ENCODE measurements at places on chromosomes 13 and 19. TPM values are rescaled to one million over a fixed set of nuclear protein-coding genes. Genes with fewer than 3 reads are reported as not detected.

Gene LRRC63
- total RNA-seq = not detected

Gene LGALS14
- total RNA-seq = not detected

GRCh38 chr13:90592943-90593342 lies 754.5 kb upstream of the MIR17HG start:
- no peak for DNase-seq

Gene SLC15A1
- 1.2 TPM for total RNA-seq

DNA sequence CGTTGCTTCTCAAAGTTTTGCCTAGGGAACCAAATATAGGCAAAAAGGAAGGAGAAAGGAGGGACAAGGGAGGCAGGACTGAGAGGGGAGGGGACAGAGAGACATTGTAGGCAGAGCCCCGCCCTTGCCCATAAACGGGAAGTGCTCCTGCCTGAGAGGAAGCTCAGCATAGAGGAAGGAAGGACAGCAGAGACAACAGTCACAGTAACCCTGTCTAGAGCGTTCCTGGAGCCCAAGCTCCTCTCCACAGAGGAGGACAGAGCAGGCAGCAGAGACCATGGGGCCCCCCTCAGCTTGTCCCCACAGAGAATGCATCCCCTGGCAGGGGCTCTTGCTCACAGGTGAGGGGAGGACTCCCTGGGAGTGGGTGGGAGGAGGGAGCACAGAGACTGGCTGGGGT lies at the start of gene CEACAM21:
Gene CEACAM21 (plus strand): TSS at position 169 of the 400 bp plus-strand sequence. CDS start 109 bp downstream, at position 278.
- DNase-seq = no peak

Gene RFPL4AL1
- not detected for total RNA-seq

GRCh38 chr13:29993716-29994488 lies 143.5 kb upstream of the UBL3 start:
- no peak for DNase-seq

DNA sequence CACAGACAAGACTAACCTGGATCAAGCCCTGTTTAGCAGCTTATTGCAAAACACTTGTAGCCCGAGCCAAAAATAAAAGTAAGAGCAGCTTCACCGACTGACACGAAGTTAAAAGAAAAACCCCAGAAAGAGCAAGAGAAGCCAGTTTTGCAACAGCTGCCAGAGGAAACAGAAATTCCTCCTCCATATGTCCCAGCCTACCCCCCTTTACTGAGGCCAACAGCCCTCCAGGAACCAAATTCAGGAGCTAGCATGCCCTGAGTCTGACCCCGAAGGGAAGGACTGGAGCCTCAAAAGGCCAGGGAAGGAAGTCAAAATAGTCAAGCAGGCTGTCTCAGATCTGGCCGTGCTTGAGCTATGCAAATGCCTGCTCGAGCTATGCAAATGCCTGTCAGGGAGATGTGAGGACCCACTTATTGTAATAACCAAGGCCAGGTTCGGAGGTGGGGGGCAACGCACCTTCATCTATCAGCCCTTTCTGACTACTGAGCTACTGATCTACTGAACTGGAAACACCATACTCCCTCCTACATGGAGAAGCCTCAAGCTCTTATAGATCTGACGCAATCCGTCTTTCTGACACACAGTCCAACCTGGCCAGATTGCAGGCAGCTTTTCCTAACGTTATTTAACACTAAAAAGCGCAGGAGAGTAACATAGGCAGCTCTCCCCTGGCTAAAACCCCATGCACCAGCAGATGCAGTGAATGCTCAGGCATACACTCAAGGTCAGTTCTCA lies 6.7 kb downstream of the SIGLEC11 start:
- DNase-seq = no peak

GRCh38 chr19:5154129-5154798 lies 185.4 kb downstream of the KDM4B start:
- DNase-seq = no peak

DNA sequence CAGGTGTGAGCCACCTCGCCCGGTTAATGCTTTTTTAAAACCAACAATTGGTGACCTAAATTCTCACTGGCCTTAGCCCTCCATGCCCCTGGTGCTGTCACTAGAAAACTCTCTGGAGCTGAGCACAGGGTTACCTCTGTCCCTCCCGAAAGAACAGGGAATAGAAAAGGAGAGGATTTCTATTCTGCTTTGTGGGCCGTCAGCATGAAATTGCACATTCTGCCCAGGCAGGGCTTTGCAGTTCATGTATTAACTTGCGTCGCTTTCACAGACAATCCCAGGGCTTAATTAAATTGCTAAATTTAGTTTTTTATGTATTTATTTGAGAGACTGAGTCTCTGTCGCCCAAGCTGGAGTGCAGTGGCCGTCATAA lies 583 bp upstream of the ZNF480 start:
- DNase-seq = no peak

DNA sequence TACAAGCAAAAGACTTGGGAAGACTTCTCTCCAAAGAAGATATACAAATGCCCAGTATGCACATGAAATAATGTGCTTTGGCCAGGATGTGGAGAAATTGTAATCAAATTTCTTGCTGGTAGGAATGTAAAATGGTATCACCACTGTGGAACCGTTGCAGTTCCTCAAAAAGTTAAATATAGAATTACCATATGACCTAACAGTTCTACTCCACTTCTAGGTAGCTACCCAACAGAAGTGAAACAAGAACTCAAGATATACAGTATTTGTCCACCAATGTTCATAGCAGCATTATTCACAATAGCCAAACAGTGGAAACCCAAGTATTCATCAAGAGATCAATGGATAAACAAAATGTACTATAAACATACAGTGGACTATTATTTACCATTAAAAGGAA lies 95.0 kb upstream of the KLF5 start:
- no peak for DNase-seq

Gene CYP2A7
- not detected for total RNA-seq

Gene B3GNT3
- total RNA-seq = 17.3 TPM

Gene CEACAM6
- total RNA-seq = under 0.01 TPM

Gene C19orf44
- 4.6 TPM for total RNA-seq

Gene TBXA2R
- total RNA-seq = 0.17 TPM

Gene KISS1R
- total RNA-seq = 0.92 TPM

GRCh38 chr13:35706721-35707120 lies 230.2 kb upstream of the MAB21L1 start:
- DNase-seq = no peak

- no peak for DNase-seq
Observed at GRCh38 chr19:48543121-48543710, 8.8 kb upstream of the SULT2B1 start.

DNA sequence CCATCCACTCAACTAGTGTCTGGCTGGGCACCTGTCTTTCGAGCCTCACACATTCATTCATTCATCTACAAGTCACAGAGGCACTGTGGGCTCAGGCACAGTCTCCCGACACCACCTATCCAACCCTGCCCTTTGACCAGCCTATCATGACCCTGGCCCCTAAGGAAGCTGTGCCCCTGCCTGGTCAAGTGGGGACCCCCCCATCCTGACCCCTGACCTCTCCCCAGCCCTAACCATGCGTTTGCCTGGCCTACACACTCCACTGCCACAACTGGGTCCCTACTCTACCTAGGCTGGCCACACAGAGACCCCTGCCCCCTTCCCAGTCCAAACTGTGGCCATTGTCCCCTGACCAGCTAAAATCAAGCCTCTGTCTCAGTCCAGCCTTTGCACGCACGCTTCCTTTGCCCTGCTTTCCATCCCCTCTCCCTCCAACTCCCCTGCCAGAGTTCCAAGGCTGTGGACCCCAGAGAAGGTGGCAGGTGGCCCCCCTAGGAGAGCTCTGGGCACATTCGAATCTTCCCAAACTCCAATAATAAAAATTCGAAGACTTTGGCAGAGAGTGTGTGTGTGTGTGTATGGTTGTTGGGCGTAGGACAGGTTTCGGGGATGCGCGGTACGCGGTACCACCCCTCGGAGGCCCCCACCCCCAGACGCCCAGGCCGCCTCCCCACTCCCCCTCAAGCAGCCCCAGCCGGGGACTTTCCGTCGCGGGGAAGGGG lies 404 bp upstream of the IL27RA start:
- no peak for DNase-seq

Gene LILRB5
- not detected for total RNA-seq

DNA sequence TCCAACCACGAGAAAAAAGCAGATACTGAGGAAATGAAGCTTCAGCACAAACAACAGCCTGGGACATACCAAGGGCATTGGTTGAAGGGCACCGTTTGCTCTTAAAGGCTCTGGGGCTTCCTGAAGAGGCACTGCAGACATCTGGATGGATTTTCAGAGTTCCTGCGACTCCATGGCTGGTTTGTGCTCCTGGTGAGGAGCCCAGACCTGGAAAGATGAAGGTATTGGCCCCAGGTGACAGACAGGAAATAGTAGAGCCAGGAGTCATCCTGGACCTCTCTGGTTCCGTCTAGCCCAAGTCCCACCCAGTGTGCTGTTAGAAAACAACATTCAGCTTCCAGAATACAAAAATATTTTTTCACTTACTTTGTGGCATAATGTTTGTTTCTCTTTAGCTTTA lies 6.3 kb downstream of the IL17D start:
- DNase-seq = no peak

GRCh38 chr13:51727634-51728274 lies 76.2 kb downstream of the DHRS12 start:
- no peak for DNase-seq

GRCh38 chr19:19562665-19563347 lies 24.7 kb downstream of the CILP2 start:
- DNase-seq = no peak

GRCh38 chr19:15825753-15826152 lies 10.3 kb upstream of the OR10H1 start:
- DNase-seq = no peak

Gene CEACAM16
- total RNA-seq = not detected

Gene VSTM2B
- not detected for total RNA-seq

Gene MYH14
- 19.2 TPM for total RNA-seq

DNA sequence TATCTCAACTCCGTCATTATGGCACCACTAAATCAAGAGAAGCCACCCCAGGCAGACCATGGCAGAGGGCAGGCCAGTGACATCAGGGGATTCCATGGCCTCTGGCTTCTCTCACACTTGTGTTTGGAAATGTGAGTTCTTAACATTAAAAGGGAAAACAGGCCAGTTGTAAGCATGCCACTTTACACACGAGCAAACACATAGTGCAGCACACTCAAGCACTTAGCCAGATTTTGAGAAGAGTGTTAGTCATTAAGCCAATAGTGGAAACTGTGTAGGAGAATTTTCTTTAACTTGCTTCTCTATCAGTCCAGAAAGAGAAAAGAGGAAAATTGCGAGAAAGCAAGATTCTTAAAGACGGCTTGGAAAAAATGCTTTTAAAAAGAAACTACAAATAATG lies 401.5 kb downstream of the TDRD3 start:
- no peak for DNase-seq

Gene CALM3
- 181 TPM for total RNA-seq

Gene ZNF229
- 3.1 TPM for total RNA-seq

DNA sequence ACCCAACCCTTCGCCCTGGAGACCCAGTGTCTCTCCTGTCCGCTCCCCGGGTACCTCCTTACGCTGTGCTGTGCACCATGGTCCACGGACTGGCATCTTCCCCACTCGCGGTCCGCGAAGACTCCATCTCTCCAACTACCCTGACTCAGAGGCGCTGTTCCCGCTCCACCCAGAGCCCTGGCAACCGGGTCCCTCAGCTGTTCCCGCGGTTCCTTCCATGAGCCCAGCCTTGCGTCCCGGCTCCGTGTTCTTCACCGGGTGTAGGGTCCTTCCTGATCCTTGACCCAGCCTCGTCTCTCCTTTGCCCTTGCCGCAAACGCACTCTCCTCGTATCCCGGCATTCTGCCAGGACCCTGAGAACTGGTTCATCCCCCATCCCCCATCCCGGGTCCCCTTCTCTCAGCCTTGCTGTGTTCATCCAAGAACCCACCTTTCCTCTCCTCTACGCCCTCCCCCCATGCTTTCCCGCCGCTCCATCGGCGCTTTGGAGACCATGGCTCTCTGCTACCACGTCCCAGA lies 664 bp downstream of the ICAM5 start:
- no peak for DNase-seq

GRCh38 chr19:19223636-19224035 lies 11.9 kb downstream of the NCAN start:
- DNase-seq = no peak

DNA sequence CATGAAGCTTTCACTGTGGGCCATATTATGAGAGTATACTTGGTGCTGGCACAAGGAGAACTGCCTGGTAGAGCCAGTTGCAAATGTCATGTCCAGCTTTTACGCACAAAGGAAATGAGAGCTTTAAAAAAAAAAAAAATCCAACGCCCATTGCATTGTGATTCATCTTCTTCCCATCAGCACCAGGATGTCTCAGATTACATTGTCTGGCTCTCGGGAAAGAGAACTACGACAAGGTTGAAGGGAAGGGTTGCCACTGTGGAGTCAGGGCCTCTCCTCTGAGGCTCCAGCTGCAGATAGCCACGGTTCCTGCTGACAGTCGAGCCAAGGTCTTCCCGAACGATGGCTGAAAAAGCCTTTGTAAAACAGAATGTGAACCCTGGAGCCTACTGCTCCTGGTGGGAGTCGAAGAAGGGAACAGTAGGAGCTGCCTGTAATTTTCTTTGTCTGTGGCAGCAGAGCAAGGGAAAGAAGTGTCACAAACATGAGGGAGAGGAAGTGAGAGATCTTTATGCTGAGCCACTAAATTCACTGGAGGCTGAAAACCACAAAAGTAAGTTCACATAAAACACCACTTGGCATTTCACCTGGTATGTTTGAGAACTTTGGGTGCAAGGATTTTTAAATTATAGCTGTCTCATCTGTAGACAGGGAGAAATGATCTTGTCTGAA lies 704.7 kb downstream of the DIAPH3 start:
- DNase-seq = no peak

Gene ZNF681
- 3.5 TPM for total RNA-seq

DNA sequence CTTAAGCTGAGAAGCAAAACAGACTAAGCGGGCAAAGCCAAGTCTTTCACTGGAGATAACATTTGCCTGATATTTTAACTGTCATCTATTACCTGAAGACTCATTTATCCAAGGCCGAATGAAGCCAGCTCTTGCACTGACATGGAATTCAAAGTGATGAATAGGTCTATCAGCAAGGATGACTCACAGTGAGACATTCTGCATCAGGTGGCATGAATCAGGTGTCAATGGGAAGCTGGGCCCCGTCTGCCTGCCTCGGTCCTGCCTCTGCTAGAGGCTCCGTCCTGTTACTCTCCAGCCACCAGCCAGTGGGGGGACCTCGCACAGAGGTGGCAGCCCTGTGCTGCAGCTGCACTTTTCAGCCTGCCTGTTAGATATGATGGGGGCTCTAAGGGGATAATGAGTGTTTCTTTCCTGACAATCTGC lies 23.5 kb downstream of the STARD13 start:
- no peak for DNase-seq

Gene CSNK1A1L
- total RNA-seq = not detected

- DNase-seq = no peak
Observed at GRCh38 chr19:16594131-16594586, 21.9 kb upstream of the SLC35E1 start.

- no peak for DNase-seq
Observed at GRCh38 chr19:56765137-56765536, 75.4 kb downstream of the PEG3 start.

Gene SYNGR4
- total RNA-seq = not detected

DNA sequence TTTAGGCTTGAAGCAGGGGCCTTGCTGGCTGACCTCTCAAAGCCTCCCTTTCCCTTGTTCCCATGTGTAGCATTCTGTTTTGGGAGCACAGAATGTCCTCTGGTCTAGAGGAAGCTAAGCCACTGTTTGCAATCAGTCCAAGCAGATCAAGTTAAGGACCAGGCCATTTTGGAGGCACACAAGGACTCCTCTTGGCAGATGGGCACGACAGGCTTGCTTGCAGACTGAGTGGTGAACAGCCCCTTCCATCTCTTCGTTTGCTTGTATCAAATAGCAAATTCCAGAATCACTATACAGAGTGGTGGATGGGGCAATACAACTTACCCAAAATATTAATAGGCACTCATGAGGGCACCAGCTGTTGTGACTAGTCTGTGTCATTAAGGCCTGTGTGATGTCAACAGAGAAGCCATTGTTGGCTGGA lies 215.5 kb upstream of the SERP2 start:
- DNase-seq = no peak

All from epithelial cell of proximal tubule (primary cell).